ENCODE measurements at places on chromosomes 7 and 10.

DNA sequence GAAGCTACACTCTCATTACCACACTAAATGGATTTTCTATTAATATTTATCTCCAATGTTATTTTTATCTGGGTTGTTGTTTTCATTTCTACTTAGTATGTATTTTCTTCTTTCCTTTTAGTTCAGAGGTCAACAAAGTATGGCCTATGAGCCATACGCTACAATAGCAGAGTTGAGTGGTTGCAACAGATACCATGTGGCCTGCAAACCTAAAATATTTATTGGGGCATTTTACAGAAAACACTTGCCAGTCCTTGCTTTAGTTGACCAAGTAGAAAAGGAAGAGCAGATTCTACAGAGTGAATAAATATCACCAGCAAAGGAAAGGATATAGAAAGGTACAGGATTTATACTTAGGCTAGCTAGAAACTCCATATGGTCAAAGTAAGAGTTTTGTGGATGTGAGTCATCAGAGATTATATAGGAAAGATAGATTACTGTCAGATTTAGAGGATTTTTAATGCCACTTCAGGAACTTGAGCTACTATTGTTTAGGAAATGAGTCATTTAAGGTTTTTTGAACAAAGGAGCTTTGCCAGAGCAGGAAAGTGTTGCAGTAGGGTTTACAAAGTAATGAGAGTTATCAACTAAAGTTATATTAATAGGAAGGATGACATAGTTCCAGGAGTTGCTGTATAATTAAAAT lies 323.3 kb upstream of the KAT6B start:
- DNase-seq, result no peak

GRCh38 chr10:72567889-72568640 lies 57.8 kb downstream of the MICU1 start:
- DNase-seq, result peak; percentile 4

- peak; percentile 64 for DNase-seq
Measured at GRCh38 chr7:13911909-13912308, 77.6 kb downstream of the ETV1 start.

DNA sequence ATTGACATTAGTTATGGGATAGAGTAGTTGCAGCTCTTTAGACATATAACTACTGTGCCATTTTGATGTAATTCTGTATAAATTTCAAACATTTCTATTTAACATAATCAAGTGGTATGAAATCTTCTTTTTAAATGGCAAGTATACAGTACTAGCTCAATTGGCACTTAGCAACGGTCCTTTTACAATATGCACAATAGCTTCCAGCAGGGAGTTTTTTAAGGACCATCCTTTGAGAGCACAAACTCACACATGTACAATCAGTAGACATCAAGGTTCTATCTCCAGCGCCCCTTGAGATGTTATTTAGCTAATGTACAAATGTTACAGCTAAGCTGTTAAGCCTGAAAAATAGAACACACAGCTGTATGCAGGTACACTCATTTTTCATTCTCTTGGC lies 480.7 kb downstream of the TFEC start:
- no peak for DNase-seq
